Central memory CD4-positive, alpha-beta T cell (primary cell): ENCODE measurements at places on chromosomes 12 and 14.

DNA sequence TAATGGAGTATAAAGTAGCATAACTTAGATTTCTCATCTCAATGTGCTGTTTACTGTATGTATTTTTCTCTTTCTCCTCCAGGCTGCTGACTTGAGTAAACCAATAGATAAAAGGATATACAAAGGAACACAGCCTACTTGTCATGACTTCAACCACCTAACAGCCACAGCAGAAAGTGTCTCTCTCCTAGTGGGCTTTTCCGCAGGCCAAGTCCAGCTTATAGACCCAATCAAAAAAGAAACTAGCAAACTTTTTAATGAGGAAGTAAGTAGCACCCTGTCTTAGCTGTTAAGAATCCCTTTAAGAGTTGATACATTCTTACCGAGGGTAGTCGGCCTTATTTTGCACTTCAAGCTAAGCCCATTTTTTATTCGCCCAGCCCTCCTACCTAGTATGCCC is 55.2 kb downstream of the WDR20 start:
- no peak for DNase-seq

DNA sequence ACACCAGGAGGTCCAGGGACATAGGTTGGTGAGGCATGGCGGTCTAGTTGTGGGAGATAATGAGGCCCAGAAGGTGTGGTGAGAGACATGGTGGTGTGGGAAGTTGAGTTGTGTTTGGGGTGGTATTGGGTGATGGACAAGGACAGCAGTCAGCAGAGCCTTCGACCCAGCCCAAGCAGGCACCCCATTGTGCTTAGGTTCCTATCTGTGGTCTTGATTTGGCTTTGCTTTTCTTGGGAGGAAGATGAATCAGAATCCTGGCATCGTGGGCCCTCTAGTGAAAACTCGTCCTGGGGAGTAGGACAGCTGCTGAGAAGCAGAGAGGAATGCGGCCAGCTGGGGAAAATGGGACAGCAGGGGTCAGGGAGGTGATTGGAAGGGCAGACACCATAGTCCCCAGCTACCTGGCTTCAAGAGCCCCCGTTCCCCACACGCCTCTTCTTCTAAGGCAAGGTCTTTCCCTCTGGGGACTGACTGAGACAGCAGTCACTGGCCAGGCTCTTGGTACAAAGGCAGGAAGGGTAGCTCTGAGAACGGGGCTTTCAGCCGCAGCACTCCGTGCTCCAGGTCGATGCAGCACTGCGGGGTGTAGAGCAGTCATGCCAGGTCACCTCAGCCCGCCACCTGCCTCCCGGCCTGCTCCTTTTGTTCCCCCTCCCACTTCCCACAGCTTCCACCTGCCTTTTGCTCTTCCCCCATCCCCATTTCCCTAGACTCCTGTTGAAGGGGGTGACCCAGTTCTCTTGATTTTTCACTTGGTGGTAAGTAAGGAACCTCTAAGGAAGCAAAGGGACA is 7.9 kb downstream of the NRIP2 start:
- DNase-seq: no peak

DNA sequence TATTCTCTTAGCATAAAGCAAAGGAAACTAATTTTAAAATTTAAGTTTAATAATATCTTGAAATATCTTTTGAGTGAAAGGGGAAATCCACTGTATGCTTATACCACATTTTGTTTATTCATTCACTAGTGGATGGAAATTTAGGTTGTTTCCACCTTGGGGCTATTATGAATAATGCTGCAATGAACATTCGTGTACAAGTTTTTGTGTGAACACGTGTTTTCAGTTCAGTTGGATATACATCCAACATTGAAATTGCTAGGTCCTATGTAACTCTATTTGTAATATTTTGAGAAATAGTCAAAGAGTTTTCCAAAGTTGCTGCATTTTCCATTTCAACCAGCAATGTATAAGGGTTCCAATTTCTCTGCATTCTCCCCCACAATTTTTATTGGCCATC is 83.7 kb upstream of the ETV6 start:
- no peak for DNase-seq

DNA sequence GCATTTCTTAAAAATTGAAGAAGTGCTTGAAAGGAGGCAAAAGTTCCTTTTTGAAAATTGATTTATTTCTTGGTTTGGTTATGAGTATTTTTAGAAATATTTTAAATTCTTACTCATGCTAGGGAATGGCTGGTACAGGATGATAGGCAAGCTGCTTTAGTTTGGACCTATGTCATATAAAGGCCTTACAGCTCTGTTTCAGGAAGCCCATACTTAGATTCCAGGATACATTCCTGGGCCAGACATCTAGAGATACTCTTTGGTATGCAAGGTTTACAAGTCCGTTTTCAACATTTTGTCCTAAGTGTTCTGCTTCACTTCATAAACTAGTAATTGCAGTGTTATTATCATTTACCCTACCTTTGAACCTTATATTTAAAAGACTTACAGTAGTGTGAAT is 186.8 kb downstream of the FUT8 start:
- DNase-seq: no peak

DNA sequence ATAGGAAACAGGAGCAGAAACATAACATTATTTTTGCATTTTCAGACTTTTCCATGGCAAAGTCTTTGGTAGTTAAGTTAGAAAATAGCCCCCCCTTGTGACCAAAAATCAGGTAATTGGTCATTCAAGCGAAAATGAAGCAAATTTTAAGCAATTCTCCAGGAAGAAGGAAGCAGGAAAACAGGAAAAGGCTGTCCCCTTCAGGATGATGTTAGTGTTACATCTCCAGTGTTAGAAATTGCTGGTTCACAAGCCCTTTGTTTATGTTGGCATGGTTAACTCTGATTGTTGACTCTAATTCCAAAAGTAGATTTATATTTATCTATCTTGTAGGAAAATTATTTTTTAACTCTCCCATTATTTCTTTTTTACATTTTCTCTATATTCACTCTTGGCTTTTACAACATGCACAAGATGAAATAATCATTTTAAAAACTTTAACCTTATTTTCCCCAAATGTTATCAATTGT is 18.8 kb upstream of the GAS2L3 start:
- DNase-seq: no peak

GRCh38 chr14:99649219-99649618 is 4.3 kb downstream of the HHIPL1 start:
- DNase-seq: no peak

DNA sequence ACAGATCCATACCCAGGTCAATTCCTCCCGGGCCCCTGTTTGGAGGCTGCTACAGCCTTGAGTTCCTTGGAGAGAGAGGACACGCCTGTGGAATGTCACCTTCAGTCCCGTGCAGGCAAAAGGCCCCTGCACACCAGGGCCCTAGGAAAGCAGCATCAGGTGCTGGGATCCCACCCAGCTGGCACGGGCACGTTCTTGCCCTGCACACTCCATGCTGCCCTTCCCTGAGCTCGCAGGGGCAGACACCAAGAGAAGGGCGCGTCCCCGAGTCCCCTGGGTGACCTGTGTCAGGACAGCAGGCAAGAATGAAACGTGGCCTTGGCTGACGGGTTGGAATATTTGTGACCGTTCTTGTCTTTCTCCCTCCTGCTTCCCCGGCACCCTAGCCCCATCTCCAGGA is 67.7 kb downstream of the TSPAN11 start:
- DNase-seq: no peak

DNA sequence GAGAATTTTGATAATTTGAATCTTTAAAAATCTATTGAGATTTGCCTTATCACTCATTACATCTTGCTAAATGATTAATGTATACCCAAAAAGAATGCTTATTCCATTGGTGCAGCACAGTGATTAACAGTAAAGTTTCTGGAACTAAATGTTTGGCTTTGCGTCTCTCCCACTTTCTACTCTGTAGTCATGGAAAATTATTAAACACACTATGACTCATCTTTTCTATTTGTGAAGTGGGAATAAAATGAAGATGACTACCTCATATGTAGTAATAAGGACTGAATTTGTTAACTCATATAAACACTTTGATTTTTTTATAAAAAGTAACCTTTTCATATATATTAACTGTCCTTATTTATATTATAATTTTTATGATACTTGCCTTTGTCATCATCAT is 118.1 kb downstream of the RERGL start:
- DNase-seq: no peak

- no peak for DNase-seq
Measured at GRCh38 chr12:11497995-11498394, 102.6 kb upstream of the PRB2 start.

DNA sequence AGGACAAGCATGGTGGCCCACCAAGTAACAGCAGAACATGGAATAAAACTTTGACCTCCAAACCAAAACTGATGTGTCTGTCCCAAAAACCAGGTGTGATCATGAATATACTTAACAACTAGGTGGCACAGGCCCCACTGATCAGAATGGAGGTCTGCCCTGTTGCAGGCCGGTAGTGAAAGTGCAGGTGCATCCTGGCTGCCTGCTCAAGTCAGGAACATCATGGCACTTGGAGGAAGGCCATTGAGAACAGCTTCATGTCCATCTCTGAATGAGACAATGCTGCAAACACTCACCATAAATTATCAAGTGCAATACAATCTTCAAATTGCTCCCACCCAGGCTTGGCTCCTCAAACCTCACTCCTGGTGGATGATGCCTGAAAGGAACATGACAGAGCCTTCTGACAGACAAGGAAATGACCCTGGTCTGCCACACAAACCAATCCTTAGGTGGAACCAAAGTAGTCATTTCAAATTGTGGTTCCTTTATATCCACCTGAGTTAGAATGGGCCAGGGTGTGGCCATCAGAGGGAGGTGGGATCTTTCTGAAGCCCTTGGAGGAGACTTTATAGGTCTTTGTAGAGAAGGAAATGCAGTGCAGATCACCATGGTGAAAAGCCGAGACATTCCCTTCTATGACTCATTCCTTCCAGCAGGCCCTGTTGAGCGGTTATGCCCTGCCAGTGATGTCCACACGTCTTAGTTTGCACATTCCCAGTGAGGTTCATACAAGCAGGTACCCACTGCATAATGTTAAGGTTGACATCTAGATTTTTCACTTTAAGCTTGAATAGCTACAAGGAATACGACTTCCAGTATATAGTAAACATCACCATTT is 36.0 kb downstream of the EGLN3 start:
- DNase-seq: no peak

- no peak for DNase-seq
Measured at GRCh38 chr12:67837876-67838275, 151.4 kb upstream of the IFNG-AS1 start.

DNA sequence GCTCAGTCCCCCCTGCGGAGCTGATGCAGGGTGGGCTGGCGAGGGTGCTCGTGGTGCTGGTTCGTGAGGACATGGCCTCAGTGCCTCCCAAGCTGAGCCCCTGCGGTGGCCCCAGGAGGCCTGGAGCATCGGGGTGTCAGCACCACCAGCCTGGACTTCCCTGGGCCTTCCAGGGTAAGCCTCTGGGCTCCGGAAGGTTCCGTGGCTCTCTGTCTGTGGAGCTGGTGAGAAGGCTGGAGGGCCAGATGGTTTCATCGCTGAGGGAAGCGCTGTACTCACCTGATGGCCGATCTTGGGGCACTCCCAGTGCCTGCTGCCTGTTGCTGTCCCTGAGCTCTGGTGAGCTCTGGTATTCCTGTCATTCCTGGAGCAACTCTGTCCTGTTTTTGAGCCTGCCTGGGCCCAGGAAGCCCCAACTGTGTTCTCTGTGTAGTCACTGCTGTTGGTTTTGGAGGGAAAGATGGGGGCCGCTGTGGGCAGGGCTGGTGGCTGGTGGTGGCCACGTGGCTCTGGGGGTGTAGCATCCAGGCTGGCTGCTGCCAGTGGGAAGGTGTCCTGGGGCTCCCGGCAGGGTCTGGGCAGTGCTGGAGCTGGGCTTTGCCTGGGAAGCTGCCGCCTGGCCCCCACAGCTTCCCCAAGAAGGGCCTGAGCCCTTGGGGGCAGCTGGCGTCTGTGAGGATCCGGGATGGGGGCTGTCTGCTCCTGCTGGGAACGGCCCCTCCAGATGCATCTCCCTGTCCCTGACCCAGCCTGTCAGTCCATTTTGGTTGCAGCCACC is 18.3 kb downstream of the MTA1 start:
- DNase-seq: no peak

- DNase-seq: no peak
Measured at GRCh38 chr12:70584332-70584731, 52.9 kb downstream of the PTPRB start.

GRCh38 chr12:107435520-107435919 is 250.1 kb upstream of the PWP1 start:
- no peak for DNase-seq

DNA sequence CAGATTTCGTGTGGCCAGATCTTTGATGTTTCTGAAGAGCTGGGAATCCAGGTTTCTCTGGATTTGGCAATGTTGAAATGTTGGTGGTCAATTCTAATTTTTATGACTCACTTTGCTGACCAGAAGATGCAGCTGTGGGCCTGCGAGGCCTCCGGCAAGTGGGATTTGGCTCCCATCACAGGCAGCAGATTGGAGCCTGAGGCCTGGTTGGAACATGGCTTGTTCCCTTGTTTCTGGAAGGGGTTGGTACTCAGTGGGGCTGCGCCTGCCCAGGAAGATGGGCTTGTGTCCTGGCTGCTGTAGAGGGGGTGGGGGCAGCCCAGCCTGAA is 23.1 kb downstream of the FBRSL1 start:
- no peak for DNase-seq

DNA sequence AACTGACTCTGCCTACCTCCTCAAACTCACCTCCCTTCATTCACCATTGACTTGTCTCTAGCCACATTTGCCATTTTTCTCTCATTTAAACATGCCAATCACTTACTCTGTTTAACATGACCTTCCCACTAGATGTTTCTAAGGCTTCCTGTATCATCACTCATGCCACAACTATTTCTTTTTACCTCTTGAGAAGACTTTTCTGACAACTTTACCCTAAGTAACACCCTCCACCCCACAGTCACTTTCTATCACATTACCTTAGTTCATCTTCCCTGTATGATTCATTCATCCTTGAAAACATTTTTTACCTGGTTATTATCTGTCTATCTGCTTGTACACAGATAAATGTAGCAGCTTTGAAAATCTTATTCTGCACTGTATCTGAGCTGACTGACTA is 19.4 kb downstream of the PLCZ1 start:
- no peak for DNase-seq

GRCh38 chr12:664779-665092 is 1.5 kb upstream of the NINJ2 start:
- DNase-seq: no peak

DNA sequence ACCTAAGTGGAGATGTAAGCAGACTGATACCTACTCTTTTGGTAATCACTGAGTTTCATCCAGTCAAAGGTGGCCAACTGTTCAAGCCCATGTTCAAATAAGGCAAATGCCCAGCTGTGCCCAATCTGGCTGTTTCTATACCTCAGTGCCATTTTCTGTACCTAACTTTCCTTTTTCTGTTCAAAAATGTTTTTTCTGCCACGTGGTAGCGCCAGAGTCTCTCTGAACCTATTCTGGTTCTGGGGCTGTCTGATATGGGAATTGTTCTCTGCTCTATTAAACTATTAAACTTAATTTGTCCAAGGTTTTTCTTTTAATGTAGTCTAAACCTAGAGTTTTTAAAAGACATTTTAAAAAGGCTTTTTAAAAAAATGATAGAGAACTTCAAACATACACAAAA is 391.2 kb downstream of the NOVA1 start:
- DNase-seq: no peak

DNA sequence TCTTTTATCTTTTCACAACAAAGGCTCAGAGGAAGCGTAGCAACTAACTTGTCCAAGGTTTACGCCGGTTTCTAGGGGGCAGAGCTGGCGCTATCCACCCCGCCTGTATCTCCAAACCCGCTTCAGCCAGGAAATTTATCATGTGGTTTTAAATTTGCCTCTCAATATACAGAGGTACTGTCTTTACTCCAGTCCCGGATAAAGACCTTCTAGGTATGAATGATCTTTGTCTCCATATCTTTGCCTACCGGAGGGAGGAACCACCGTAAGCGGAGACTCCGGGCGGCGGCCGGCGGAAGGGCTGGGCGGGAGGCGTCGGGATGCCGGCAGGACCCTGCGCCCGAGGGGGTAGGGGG is 693 bp upstream of the RIMKLB start:
- peak; percentile 43 for DNase-seq
